Stimulated activated CD8-positive, alpha-beta memory T cell treated with anti-CD3 and anti-CD28 coated beads, Interleukin-4, amount 100 ng/mL, for 1 hour (primary cell): ENCODE measurements at places on chromosomes 16 and 17.

DNA sequence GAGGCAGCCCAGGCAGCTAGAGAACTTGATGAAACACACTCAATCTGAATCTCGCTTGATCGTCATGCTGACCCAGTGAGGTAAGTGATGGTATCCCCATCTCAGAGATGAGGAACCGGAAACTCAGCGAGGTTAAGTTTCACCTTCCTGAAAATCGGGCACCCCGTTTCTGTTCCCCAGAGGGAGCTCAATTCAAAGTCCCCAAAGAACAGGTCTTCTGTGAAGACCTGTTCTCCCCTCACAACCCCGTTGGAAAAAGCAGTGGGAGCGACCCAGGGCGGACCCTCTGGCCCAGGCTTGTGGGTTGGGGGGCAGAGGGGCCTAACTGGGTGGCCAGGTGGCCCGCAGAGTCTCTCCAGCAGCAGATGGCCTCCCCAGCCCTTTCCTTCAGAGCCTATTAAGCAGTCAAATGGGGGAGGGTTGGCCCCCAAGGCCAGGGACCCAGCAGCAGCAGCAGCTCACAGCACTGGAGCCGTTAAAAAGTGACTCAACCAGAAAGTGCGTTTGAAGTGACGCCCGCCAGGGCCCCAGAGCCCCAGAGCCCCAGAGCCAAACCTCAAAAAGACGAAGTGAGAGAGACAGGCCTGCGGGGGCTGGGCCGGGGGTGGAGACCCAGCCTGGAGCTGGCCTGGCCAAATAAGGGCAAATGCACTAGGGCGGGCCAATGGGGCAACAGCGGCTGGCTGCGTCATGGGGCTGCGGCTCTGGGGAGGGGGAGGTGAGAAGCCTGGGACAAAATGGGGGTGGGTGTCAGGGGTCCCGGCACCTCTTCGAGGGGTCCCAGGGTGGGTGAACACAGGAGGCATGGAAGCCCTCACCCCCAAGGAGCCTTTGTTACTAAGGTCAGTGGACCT, 9.2 kb upstream of the TSPOAP1 start:
- DNase-seq = peak; percentile 88

- no peak for DNase-seq
Measured at GRCh38 chr17:78045316-78045715, 83.2 kb downstream of the TMC6 start.

DNA sequence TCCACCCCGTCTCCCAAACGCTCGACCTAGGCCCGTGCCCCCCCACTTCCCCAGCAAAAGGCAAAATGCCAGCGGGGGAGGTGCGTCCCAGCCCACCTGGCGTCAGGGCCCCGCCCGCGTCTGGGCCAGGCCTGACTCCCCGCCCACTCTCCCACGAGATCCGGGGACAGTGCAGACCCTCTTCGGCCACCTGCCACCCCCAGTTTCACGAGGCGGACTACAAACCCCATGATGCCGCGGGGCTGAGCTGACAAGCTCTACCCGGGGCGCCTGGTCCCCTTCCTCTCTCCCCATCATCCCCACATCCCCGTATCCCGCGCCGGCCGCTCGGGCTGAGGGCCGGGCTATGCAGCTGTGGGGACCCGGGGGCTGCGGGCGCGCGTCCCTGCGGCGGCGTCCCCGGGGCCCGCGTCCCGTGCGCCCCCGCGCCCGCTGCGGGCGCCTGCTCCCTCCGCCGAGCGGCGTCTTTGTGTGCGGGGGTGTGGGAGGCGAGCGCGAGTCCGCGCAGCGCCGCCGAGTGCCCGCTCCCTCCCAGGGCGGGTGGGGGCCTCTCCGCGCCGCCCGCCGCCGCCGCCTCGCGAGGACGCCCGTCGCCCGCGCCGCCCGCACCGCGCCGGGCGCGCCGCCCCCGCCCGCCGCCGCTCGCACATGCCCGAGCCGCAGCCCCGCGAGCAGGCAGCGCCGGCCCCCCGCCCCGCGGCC, at the start of gene ANKRD13B:
ANKRD13B (plus strand) TSS at position 283 of the 702 bp plus-strand sequence. CDS start 490 bp downstream, outside the sequence.
- no peak for DNase-seq

- DNase-seq = no peak
Measured at GRCh38 chr16:86902656-86903001, 324.3 kb downstream of the FOXL1 start.

DNA sequence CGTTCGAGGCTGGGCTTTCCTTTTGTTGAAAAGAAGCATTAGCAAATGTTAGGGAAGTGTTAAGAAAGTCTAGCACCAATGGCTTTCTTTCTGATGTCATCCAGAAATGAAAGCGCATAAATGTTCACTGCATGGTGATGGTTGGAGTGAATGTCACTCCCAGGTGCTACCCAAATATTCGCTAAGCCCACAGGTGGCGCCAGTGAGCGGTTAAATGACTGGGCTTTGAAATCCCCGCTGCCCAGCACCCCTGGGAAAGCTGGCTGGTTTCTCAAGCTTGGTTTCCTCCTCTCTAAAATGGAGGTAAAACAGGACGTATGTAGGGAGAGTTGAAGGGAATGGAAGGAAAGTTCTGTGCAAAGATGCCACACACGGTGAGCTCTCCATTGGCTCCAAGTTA, 104.4 kb downstream of the IRX5 start:
- no peak for DNase-seq

DNA sequence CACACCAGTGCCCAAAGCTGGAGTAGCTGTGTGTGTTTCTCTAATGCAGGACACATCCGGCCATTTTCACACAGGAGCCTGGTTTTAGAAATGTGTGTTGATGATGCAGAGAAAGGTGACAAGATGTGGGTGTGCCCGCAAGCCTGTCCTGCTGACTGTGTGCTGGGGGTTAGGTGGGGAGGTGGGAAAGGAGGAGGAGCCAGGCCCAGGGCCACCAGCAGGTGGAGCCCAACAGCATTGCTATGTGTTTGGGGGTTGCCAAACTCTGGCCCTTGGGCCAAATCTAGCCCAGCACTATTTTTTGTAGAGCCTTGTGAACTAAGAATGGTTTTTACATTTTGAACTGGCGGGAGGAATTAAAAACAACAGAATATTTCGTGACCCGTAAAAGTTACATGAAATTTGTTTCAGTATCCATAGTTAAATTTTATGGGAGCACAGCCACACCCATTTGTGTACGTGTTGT, 61.7 kb upstream of the LGALS9 start:
- no peak for DNase-seq

- no peak for DNase-seq
Measured at GRCh38 chr17:72714357-72714966, 378.0 kb downstream of the SLC39A11 start.

DNA sequence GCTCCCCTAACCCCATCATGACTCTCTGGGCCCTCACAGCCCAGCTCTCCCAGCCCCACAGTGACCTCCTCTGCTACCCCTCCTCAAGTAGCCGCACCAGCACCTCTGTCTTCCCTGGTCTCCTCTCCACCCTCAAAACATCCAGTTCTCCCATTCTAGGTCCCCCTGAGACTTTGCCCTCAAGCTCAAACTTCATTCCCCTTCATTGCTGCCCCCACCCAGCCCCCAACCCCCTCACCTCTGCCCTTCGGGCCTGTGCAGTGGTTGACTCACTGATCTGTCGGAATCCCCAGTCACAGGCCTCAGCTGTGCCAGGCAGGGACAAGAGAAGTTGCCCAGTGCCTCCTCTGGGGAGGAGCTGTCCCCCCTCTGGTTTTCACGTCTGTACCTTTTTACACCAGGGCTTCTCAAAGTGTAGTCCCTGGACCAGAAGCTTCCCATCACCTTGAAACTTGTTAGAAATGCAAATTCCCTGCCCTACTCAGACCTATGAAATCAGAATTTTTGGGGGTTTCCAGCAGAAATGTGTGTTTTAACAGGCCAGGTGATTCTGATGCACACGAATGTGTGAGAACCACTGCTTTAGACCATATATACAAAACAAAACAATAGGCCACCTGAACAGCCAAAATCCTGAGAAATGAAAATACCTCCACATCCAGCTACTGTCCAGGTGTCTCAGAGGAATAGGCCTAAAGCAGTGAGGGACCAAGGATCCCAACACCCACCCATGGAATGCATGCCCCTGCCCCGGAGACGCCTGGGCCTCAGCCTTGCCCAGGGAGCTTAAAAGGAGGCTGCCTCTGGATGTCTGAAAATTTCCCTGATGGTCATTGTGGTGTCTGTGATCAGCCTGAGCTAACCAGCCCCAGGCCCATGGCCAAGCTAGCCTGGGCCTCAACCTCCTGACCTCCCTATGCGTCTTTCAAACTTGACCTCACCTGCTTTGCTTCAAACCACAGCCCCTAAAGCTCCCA, 853 bp upstream of the DOK4 start:
- no peak for DNase-seq

- no peak for DNase-seq
Measured at GRCh38 chr17:65913326-65913850, 278.5 kb downstream of the CEP112 start.

GRCh38 chr16:86096850-86097249, 197.9 kb downstream of the IRF8 start:
- DNase-seq = no peak

GRCh38 chr16:24834459-24835335, 11.1 kb upstream of the SLC5A11 start:
- DNase-seq = no peak

- DNase-seq = no peak
Measured at GRCh38 chr17:37840576-37840975, 83.6 kb upstream of the TBC1D3K start.

- DNase-seq = no peak
Measured at GRCh38 chr16:49592546-49593423, 219.2 kb downstream of the C16orf78 start.

- DNase-seq = no peak
Measured at GRCh38 chr17:82043507-82043906, 6.0 kb upstream of the DCXR start.

- no peak for DNase-seq
Measured at GRCh38 chr17:81672504-81672903, 6.0 kb downstream of the CCDC137 start.

GRCh38 chr17:43024407-43025289, at the start of gene RND2:
Gene RND2 (plus strand): TSS chr17:43025231. CDS start chr17:43025348, 117 bp downstream.
- peak; percentile 41 for DNase-seq

DNA sequence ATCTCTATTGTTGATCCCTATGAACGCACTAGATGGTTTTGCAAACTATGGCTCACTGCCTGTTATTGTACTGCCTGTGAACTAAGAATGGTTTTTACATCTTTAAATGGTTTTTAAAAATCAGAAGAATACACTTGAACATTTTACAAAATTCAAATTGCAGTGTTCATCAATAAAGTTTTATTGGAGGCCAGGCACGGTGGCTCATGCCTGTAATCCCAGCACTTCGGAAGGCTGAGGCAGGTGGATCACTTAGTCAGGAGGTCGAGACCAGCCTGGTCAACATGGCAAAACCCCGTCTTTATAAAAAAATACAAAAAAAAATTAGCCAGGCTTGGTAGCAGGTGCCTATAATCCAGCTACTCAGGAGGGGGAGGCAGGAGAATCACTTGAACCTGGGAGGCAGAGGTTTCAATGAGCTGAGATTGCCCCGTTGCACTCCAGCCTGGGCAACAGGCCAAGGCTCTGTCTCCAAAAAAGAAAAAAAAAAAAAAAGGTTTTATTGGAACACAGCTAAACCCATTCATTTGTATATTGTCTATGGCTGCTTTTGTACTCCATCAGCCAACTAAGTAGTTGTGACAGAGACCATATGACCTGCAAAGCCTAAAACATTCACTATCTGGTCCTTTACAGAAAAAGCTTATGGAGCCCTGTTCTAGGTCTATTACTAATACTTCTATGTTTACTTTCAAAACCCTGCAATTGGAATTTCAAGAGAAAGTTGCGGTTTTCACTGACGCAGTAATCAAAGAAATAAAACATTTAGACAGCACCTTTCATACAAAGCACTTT, 18.9 kb downstream of the IKZF3 start:
- no peak for DNase-seq
